MCF 10A (cell line): ENCODE measurements at places on chromosomes 2 and 18.

GRCh38 chr2:199460101-199460671, 2.4 kb upstream of the SATB2 start:
- DNase-seq, result peak; percentile 57

DNA sequence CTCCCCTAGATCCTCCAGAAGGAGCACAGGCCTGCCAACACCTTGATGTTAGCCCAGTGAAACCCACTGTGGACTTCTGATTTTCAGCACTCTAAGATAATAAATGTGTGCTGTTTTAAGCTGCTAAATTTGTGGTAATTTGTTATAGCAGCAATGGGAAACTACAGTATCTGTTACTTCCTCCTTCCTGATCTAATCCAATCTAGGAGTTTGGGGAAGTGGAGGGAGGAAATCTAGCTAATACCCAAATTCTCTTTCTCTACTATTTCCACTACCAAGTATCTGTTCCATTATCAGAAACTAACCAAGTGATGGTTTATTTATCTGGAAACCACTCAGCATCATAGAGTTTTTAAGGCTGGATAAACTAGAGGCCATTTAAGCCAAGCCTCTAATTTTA, 64.9 kb downstream of the AFF3 start:
- DNase-seq, result no peak

DNA sequence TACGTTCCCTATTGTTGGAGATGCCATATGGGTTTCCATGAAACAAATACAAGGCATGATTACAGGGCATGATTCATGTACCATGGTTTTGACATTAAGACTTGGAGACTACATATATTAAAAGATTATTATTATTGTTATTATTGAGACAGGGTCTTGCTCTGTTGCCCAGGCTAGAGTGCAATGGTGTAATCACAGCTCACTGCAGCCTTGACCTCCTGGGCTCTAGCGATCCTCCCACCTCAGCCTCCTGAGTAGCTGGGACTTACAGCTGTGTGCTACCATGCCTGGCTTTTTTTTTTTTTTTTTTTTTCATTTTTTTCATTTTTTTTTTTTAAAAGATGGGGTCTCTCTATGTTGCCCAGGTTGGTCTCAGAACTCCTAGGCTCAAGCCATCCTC, 69.1 kb downstream of the MYOM1 start:
- DNase-seq, result no peak

DNA sequence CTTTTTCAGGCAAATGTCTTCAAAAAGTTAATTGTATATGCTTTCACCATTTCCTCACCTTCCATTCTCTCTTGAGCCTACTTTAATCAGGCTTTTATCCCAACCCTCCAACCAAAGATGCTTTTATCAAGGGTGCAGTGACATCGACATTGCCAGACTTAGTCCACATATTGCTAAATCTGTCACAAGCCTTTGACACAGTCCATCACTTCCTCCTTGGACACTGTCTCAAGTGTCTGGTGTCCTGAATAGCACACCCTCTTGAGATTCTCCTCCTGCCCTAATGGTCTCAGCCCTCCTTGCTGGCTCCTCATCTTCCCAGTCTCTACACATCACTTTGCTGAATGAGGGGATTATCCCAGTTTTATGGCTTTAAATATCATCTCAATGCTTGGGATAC, 147.5 kb upstream of the SLC39A10 start:
- DNase-seq, result no peak

- DNase-seq, result no peak
These were observed 118.7 kb downstream of the HAUS1 start for GRCh38 chr18:46222710-46223360.
